NCI-H1694 (cell line): ENCODE measurements at places on chromosomes 12 and 14.

DNA sequence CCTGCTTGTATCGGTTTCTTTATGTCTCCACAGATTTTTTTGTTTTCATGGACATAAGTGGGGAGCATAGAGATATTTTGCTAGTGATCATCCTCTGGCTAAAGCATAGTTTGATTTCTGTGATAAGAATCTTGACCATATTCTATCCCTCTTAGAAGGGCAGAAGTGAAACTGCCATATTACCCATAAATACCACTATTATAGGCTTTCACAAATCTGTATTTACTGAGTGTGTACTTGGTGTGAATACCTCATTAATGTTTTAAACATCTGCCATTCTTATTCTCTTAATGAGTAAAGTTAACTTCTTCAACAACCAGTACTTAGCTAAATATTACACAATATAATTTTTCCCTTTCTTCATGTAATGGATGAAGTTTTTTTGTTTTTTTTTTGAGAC lies 16.1 kb downstream of the WNK1 start:
- DNase-seq, result no peak

GRCh38 chr12:123900871-123901376 lies 71.7 kb downstream of the CCDC92 start:
- no peak for DNase-seq

DNA sequence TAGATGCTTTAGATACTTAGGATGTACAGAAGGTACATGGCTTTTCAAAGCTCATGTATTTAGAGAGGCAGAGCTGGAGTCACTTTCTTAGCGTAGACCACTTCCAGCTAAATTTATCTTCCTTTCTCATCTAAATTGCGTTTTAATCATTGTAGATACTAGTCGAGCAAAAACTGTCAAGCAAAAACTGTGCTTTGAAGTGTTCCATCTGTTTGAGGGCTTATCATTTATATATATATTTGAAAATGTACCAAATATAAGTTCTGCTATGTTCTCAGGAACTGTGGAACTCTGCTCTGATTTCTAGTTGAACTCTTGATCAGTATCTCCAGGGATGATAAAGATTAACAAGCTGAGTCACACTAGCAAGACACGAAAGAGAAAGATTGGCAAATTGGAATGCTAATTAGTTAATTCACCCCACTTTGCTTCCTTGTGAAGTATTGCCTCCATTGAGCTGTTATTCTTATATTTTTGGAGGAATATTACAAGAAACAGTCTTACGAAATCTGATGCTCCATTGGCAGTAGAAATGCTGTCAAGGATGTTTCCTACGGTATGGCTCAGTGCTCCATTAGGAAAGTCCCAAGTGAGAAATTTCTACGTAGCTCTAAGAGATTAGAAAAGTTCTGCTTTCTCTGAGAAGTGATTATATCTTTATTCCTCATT lies 310.7 kb downstream of the AEBP2 start:
- DNase-seq, result no peak

- no peak for DNase-seq
Observed at GRCh38 chr12:67482751-67483661, 165.5 kb upstream of the DYRK2 start.

GRCh38 chr12:131903270-131904255 lies 9.1 kb downstream of the ULK1 start:
- DNase-seq, result no peak

DNA sequence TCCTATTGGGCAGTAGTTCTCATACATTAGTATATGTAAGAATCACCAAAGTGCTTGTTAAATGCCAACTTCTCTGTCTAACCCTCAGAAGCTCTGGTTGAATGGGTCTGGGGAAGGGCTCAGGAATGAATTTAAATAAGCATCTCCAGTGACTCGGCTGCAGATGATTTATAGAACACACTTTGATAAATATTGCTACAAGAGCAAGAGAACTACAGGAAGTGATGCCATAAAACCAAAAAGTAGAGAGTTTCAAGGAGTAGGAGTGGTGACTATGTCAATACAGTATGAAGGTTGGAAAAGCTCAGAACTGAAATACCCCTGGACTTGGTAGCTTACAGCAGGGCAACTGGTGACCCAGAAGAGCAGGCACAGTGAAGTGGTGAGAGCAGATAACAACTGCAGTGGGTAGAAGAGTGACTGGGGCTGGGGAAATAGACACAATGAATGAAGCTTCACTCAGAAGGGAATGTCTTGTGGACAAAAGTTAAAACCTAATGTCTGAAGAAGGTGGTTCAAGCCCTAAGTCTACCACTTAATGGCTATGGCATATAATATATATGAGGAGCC lies 8.0 kb upstream of the PLEKHA5 start:
- no peak for DNase-seq
